ENCODE measurements at places on chromosomes 6 and 20.

- DNase-seq = no peak
Measured at GRCh38 chr20:46549188-46549972, 1.1 kb downstream of the OCSTAMP start.

DNA sequence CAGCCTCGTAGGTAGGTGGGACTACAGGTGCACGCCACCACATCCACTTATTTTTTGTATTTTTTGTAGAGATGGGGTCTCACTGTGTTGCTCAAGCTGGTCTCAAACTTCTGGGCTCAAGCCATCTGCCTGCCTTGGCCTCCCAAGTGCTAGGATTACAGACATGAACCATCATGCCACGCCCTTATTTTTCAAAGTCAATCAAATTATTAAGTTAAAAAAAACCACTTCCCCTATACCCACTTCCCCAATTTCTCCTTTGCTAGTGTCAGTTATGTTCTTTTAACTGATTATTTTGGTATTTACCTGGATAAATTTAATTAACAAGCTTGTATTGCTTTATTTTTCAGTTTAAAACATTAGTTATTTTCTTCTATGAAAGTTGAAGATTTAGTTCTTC is 49.6 kb downstream of the RIOK1 start:
- no peak for DNase-seq

DNA sequence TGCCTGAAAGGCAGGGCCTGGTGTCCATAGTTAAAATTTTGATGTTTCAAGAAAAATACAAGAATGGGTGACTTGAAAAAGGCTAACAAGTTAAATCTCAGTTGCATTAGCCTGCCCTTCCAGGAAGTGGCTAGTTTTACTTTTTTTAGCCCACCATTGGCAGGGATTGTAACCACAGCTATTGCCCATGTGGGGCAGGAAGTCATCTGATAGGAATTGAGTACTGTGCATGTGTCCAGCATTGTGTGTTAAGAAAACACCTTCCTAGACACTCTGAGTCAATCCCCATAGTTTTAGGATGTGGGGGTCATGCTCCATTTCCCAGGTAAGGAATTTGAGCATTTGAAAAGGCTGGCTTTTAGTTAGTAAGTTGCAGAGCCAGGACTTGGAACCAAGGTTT is 26.9 kb downstream of the LYRM2 start:
- DNase-seq = no peak

DNA sequence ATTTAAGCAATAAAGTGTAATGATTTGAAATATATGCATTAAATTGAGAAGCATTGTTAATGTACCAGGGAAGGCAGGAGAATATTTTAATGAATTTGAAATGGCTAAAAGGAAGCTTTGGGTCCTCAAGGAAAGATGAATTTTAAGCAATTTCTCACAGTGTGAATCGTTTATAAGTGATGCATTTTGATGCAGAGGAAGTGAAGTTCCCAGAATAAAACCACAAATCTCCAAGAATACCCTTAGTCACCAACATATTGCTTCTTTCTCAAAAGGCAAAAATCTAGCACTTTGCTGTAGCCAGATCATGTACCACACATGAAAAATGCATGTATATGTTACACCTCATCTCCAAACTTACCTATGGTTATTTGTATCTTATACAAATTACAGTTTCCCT is 11.7 kb downstream of the TPD52L1 start:
- no peak for DNase-seq

DNA sequence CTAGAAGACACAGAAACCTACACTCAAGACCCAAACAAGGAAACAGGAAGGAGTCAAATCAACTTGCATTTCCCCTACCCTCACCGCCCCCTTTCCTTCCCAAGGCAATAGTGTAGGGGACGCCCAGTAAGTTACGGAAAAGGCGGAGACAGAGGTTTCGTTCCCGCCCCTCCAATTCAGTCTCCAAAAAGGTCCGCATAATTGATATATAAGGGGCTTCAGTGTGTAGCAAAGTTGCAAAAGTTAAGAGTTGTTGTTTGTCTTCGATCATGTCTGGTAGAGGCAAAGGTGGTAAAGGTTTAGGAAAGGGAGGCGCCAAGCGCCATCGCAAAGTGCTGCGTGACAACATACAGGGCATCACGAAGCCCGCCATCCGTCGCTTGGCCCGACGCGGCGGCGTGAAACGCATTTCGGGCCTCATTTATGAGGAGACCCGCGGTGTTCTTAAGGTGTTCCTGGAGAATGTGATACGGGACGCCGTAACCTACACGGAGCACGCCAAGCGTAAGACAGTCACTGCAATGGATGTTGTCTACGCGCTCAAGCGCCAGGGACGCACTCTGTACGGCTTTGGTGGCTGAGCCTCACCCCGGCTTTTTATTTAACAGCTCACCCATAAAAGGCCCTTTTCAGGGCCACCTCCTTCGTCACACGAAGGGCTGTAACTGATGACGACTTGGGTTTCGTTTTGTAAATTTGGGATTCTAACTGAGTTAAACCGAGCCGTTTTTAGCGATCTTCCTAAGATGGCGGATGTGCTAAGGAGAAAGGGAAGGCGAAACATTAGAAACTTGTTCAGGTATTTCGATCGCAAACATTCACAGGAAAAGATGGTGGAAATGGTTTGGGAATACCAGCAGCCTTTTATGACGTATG is 124.6 kb upstream of the BTN3A2 start:
- DNase-seq = peak; percentile 97

DNA sequence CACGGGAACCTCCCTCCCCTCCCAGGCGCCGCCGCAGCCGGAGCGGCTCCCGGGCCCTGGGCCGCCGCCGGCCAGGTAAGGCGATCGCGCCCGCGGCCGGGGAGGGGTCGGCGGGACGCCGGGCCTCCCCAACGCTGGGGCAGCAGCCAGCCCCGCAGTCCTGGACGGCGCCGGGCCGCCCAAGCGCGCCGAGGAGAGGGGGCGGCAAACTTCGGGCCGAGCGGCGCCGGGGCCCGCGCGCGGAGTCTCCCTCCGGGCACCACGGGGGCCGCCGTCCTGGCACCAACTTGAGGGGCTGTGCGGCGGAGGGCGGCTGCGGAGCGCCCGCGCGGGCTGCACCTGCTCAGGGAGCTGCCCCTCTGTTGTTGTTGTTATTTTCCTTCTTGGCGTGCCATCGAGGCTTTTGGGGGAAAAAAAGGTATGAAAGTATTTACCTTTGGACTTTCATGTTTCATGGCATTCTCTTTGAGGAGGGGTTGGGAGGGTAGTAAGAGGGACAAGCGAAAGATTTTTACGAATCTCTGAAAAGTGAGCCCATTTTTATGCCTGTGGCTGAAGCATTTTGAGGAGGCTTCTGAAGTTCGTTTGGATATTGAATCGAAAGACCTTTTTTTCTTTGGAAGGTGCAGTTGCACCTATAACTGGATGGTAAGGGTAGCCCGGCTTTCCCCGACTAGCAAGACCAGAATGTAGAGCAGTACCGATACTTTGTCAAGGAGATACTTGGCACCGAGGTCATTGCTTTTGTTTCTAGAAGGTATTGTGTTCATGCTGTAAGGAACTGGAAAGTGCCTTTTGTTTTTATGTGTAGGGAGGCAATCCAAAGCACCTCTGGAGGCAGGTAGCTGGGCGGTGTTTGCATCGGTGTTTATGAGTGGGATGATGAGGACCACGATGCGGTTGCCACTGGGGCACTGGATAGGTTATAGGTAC is at the start of gene RNF182:
RNF182 (plus strand) TSS at position 4 of the 933 bp plus-strand sequence. CDS start 52,168 bp downstream, outside the sequence.
- no peak for DNase-seq

DNA sequence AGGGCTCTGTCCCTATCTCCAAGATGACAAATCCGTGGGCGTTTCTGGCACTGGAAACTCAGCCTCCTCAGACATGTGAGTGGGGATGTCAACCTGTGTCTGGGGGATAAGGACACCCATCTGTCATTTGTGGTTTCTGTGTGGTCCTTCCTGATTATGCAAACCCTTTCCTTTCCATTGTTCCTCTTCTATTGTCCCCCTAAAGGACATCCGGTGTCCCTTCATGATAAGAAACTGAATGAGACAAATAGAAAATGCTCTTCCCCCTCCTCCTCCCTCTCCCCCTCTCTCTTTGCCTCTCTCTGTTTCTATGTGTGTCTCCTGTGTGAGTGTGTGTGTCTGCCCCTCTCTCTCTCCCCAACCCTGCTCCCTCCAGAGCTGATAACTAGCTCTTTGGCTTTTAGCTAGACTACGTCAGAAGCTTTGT is 11.5 kb upstream of the GLP1R start:
- no peak for DNase-seq

GRCh38 chr6:46642928-46643751 is 9.5 kb downstream of the CYP39A1 start:
- no peak for DNase-seq

- DNase-seq = no peak
Measured at GRCh38 chr6:129608886-129609537, 101.0 kb downstream of the ARHGAP18 start.

DNA sequence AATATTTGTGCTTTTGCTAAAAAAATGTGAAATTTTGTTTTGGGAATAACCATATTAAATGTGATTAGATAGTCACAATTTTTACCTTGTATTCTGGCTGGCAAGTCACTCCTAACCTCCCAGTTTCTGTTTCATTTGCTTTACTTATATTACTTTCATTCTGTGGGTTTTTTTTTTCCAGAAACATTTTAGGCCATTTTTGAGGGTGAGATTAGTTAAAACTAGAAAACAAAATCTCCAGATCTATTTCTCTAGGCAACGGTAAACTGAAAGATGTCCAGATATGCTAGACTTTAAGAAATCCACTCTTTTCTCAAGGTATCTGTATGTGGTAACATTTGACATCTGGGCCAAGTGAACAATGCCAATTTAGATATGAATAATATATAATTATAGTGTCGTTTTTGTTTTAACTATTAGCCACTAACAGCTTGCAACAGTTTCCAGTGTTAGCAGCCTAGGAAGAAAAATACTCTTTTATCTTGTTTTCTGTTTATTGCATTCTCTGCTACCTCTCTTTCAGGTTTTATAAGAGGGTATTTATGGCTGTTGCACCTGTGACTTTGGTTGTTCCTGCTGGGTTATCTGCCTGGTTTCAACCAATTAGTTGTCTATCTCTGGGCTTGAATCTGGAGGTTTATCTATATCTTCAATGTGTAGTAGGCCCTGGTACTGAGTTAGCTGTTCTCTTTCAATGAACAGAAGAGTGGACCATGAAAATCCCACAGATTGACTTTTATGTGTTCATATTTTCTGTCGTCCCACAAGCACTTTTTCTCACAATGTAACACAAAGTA is 260.9 kb downstream of the NKAIN2 start:
- no peak for DNase-seq

GRCh38 chr6:3114377-3114776 is 4.1 kb upstream of the BPHL start:
- no peak for DNase-seq

- no peak for DNase-seq
Measured at GRCh38 chr6:35166520-35166919, 25.4 kb upstream of the TCP11 start.

GRCh38 chr6:44349904-44350649 is 7.6 kb downstream of the SPATS1 start:
- DNase-seq = no peak

DNA sequence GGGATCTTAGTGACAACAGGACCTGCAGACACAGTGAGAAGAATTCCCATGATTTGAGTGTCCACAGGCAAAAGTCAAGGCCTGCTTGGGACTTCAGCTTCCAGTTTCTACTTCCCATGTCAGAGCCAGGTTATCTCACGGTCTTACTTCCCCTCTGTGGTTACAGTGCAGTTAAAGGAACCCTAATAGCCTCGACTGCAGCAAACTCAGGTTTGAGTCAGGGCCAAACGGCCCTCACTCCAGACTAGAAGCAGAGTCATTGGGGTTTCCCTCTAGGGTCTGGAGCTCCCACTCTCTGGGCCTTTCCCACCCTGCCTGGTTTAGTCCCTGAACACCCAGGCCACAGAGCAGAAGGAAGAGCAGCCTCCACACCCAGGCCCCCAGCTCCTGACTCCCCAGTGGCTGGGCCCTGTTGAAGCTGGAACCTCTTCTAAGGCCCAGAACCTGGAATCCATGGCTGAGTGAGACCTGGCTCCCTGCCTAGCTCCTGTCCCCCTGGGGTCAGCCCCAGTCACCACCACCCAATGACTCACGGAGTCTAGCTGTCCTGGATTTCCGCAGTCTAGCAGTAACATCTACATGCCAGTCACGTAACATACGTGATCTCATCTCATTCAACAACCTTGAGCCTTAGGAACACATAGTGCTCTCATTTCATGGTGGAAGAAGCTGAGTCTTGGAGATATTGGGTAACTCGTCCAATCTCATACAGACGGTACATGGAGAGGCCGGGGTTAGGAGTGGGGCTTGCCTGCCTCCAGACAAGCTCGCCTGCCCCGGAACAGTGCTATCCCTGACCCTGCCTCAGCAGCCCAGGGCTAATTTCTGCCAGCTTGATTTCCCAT is 9.2 kb upstream of the GHRH start:
- DNase-seq = no peak

- DNase-seq = no peak
Measured at GRCh38 chr6:153125032-153125431, 6.0 kb downstream of the RGS17 start.

DNA sequence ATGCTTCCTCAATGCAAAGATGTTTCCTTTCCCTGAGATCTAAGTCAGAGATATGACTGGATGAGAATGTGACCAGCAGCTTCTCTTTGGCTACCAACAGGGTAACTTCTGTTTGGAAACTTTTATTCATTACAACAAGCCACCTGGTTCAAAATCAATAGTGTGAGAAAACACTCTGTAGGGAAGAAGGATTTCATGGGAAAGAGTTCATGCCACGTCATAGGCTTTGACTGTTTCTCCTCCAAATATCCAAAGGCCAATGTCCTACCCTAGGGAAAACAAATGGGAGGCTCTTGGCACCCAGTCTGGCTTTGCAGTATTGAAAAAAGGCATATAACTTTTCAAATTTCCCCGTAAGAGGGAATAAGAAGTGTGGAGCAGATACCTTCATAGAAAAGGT is 245.5 kb downstream of the FNDC1 start:
- DNase-seq = no peak

GRCh38 chr6:108633436-108633835 is 72.7 kb downstream of the FOXO3 start:
- no peak for DNase-seq
